ENCODE measurements at places on chromosomes 4 and X.

DNA sequence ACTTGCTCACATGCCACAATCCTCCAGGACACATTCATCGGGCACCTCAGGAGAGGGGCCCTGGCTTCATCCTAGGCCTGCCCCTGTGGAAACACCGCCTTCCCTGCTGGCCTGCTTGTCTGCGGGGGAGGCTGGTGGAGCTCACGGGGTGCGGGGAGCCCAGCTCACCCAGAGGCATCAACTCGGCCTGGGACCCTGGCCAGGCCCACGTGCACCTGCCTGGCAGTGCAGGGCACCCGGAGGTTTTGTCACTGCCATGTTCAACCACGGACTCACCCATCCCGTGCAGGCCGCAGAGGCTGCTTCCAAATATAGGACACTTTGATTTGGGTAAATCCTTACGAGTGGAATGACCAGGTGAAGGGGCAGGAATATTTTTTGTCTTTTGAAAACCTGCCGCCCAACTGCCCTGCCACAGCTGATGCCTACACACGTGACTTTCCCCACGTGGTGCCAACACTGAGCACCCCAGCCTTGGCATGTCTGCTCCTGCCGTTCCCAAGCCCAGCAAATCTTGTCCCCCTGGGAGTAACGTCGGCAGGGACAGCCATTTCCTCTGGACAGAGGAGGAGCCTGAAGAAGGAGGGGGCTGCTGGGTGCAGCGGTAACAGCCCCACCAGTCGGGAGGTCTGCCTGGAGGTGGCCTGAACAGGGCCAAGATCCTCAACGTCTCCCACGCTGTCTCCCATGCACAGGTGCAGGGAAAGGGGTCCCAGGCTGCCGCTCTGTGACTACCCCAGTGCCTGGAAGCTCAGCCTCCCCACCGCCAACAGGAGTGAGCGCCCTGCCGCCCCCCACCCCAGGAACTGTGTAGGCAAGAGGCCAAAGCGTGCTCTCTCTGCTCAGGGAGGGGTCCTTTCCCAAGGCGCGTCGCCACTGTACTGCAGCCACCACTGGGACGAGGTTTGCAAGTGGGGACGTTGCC lies 8.5 kb downstream of the MXD4 start:
- DNase-seq: no peak

DNA sequence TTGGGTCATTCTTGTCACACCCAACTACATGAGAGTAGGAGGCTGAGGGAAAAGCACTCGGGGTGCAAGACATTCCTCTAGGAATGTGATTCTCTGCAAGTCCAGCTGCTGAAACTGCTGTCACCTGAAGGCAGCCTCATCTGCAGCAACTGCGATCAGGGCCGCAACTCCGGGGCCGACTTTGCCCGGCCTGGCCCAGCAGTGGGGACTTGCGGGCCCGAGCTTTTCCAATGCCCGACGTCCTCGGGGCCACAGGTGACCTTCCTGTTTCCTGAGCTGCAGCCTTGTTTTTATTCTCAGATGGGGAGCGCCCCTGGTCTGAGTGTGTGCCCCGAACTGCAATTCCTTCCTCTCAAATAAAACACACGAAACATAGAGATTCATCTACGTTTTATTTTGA lies 104.7 kb upstream of the NKX1-1 start:
- no peak for DNase-seq

DNA sequence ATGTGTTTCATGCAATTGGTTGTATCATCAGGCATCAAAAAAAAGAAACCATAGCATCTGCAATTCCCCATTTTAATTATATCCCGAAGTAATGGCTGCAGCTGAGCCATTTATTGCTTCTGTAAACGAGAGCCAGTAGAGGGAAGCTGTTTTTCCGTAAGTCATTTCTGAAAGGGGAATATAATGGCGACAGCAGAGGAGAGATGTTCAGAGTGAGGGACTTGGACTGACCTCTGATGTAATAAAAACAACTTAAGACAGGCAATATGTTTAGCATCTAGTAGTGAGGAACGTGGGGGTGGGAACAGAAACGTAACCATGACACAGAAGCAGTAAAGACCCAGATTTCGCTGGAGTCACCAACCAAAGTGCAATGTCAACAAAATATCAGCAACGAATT lies 31.5 kb upstream of the NAA11 start:
- DNase-seq: no peak

DNA sequence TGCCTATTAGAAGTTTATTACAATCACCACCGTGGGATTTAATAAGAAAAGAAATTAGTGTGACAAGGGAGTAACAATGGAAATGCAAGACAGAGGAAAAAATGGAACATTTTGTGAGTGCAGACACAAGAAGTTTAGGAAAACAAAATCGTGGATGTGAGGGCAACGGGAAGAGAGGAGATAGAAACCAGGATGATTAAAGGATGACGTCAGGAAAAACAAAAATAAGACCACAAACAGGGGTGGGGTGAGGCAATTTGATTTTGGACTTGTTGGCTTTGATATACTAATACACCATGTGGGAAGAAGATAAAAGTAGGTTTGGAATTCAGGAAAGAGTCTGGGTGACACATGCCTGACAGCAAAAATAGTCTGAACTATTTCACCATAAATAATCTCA lies 38.2 kb upstream of the GPM6A start:
- DNase-seq: no peak

GRCh38 chr4:38162240-38162784 lies 202.1 kb downstream of the PTTG2 start:
- DNase-seq: no peak

DNA sequence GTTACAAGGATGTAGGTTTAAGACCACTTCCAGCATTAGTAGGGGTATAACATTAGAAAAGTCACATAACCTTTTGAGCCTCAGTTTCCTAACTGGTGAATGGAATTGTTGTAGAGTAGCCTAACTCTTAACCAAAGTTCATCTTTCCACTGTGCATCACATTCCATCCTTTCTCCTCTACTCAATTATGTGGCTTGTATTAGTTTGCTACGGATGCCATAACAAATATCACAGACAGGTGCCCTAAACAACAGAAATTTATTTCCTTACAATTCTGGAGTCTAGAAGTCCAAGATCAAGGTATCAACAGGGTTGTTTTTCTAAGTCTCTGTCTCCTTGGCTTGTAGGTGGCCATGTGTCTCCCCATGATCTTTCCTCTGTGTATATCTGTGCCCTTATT lies 231.9 kb downstream of the RASL11B start:
- DNase-seq: no peak

- DNase-seq: no peak
These were observed 675.8 kb upstream of the SLIT2 start for GRCh38 chr4:19575924-19576323.

GRCh38 chrX:34656467-34656841 lies 631 bp downstream of the TMEM47 start:
- DNase-seq: no peak

DNA sequence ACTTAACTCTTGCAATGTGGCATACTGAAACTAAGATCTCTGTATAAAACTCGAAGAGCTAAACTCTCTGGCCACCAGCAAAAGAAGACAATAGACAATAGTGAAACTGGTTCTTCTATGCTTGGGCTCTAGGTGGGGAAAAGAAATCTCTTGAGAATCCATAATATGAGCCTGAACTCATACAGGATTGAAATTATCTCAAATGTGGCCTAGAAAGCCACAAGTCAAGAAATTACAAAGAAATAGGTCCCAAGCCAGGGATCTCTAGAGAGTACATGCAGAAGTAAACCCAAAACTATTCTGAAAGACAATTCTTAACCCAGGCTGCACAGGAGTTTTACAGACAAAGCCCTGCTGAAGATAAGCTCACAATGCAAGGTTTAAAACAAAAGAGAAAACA lies 127.4 kb downstream of the ANAPC10 start:
- DNase-seq: no peak

DNA sequence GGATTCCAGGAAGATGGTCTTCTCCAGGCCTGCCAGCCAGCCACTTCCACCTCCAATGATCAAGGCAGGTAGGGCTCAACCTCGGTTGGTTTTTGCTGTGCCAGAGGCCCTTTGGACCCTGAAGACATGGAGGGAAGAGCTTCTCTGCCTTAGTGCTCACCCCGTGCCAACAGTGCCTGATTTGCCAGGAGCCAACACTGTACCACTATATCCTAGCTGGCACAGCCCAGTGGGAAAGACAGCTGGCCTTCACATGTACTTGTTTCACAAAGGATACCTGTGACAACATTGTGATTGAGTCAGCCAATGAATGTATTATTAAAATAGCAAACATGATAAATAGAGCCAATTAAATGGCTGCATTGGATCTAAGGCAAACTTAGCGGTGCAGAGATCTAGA lies 51.9 kb upstream of the PRPS1 start:
- DNase-seq: no peak

DNA sequence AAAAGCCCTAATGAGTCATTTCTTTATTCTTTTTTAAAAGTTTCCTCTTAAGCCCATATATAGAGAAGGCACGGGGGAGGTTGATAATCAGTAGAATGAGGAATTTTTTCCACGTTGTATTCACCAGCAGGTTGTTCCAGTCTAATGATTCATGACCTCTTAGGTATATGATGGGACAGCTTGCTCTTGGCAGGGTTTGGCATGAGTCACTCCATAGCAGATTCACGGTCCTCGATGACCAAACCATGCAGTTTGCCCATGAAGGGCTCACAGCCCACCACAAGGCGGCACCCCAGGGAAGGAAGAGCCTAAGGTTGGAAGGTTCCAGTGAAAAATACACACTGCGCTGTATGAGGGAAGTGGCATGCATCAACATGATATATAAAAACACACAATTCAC lies 623.8 kb upstream of the DIPK2B start:
- DNase-seq: peak; percentile 50

DNA sequence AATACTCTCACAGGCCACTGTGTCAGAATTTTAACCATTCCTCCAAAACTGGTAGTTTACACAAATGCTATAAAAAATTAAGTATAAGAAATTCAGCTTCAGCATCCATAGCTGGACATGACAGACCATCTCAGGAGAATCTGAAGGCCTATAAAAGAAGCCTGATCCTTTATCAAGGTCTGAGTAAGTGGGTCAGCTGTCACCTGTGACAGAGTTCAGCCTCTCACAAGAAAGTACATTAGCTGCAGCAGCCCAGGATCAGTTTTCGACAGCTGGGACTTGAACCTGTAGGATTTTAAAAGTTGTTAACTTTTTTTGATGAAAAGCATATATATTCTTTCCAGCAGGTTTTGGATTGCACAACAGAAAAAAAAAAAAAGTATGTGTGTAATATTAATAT lies 60.7 kb downstream of the PPP3CA start:
- DNase-seq: no peak

DNA sequence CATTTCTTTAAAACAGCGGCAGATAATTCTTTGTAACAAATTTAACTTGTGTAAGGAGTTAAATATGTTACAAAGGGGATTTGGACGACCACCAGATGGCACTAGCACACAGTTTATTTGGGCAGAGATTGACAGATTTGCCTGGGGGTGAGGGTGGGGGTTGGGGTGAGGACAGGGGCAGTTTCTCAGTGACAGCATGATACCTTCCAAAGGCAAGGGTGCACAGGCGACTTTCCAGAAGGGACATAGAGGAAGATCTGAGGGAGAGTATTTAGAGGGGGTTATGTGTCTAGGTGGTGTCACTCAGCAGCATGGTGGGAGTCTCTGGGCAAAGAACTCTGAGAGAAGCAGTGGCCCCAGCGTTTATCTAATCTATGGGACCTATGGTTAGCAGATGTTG lies 9.6 kb upstream of the TMA16 start:
- DNase-seq: peak; percentile 30

GRCh38 chr4:121127100-121127499 lies 37.0 kb downstream of the TNIP3 start:
- no peak for DNase-seq

GRCh38 chr4:89657931-89658700 lies 178.8 kb downstream of the SNCA start:
- DNase-seq: no peak

All from stimulated activated CD4-positive, alpha-beta T cell treated with anti-CD3 and anti-CD28 coated beads, Interleukin-4, amount 100 ng/mL, for 4 hours (primary cell).